ENCODE measurements at places on chromosomes 5 and 9.

DNA sequence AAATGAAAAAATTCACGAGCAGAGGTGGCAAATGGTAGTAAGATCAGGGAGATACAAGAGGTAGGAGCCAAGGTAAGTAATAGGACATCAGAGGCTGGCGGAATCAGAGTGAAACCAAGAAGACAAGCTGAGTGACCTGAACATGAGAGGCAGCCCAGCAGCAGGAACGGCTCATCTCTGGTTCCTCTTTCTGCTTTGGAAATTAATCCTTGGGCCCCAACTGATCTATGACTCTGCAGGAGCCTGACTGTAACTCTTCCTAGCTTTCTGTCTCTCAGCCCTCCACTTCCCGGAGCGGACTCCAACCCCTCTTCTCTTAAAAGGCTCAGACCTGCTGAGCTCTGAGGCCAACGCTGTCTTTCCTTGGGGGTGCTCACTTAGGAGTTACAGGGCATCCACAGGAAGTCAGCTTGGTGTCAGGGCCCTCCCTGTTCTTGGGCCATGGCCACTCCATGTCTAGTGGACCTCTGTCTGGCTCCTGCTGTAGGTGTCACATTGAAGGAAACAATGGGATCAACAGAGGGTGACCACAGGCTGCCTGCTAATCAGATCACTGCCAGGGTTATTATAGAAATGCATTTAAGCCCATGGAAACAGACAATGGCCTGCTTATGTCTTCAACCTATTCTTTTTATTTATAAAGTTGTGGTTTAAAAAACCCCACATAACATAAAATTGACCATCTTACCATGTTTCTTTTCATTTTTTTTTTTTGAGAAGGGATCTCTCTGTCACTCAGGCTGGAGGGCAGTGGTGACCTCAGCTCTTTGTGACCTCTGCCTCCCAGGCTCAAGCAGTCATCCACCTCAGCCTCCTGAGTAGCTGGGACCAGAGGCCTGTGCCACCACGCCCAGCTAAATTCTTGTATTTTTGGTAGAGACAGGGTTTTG, 22.5 kb upstream of the SHB start:
- DNase-seq, result no peak
- no peak overlapping the region for H3K27ac ChIP-seq
- peaks cover 11% of the 10 kb centered on the region for H3K4me1 ChIP-seq
- no peak overlapping the region for H3K4me3 ChIP-seq
- peaks cover 15% of the 10 kb centered on the region for H3K27me3 ChIP-seq

DNA sequence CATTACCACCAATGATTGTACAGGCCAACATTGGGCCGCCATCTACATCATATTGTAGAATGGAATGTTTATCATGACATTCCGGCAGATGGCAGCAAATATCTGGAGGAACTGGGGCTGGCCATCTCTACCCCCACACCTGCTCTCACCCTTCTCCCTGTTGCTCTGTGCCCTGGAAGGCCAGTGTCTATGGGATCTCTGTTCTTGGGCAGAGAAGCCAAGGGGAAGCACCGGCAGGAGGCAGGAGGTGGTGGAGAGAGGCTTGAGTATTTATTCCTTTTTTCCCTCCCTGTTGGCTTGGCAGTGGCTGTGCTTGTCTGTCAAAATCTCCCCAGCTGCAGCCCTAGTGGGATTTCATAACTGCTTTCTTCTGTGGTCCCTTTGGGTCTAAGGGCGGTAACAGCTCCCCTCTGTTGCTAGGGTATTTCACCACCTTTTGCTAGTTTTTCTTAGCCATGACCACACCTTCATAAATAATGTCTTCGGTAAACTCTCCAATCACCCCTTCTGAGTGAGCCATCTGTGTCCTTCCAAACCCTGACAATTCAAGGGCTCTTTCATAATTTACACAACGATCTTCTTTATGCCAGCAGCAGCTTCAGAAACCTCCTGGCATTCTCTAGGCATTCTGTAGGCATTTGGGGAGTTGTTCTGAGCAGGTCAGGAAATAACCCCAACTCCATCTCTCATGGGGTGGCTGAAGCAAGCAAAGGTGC, 225.8 kb downstream of the MELK start:
- no peak for DNase-seq
- H3K27ac ChIP-seq, result no peak overlapping the region
- no peak overlapping the region for H3K4me3 ChIP-seq
- H3K4me1 ChIP-seq, result no peaks in the 10 kb centered on the region
- H3K27me3 ChIP-seq, result peaks cover 15% of the 10 kb centered on the region

GRCh38 chr5:138515556-138516245, 27.3 kb downstream of the ETF1 start:
- no peaks in the 10 kb centered on the region for H3K27me3 ChIP-seq
- H3K4me1 ChIP-seq, result peaks cover 3% of the 10 kb centered on the region
- no peak overlapping the region for H3K27ac ChIP-seq
- peaks cover 35% of the 10 kb centered on the region for H3K36me3 ChIP-seq
- H3K4me3 ChIP-seq, result no peak overlapping the region

GRCh38 chr5:181081989-181082388, 41.9 kb downstream of the BTNL9 start:
- no peak for DNase-seq
- no peaks in the 10 kb centered on the region for H3K4me1 ChIP-seq
- no peaks in the 10 kb centered on the region for H3K36me3 ChIP-seq
- H3K27me3 ChIP-seq, result peaks cover 49% of the 10 kb centered on the region
- no peak overlapping the region for H3K4me3 ChIP-seq
- no peak overlapping the region for H3K27ac ChIP-seq

GRCh38 chr5:19261879-19262278, 726.1 kb downstream of the CDH18 start:
- DNase-seq, result no peak
- H3K27me3 ChIP-seq, result no peaks in the 10 kb centered on the region
- H3K27ac ChIP-seq, result no peak overlapping the region
- H3K36me3 ChIP-seq, result no peaks in the 10 kb centered on the region
- H3K4me3 ChIP-seq, result no peak overlapping the region

DNA sequence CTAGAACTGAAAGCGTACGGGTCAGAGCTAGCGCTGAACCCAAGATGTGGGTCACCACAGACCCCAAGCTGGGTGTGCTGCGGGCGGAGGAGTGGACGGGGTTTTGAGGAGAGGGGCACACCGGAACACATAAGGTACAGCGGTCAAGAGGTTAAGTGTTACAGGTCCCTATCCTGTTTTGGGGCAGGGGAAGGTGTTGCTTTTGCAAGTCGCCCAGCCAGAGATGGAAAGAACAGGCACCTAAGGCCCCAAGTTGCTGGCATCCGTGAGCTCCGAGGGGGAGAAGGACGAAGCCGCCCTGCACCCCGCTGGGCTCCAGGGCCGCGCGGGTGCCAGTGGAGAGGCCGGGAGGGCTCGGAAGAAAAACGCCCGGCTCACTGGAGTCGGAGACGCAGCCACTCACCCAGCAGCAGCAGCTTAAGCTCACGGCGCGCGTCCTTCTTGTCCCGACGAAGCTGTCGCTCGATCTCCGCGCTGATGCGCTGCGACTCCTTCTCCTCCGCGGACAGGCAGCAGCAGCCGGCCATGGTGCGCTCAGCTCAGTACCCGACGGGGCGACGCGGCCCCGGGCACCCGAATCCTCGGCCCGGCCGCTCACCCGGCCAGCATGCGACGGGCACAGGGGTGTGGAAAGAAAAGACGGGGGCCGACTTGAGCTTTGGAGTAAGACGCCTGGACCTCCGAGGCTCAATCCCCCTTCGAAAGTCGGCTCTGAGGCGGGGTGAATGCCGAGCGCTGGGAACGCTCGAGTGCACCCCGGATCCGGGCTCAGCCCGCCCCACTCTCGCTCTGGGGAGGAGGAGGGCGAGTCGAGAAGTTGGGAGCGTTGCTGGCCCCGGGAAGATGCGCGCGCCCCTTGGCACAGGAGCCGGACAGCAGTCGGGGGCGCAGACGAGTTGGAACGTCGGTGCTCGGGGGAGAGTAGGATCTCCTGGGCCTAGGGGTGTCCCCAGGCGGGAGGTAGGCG, 572 bp downstream of the GNA14 start:
- peak overlapping the region; percentile 66 for H3K27ac ChIP-seq
- H3K4me1 ChIP-seq, result peaks cover 10% of the 10 kb centered on the region
- H3K4me3 ChIP-seq, result peak overlapping the region; percentile 61

- no peaks in the 10 kb centered on the region for H3K4me1 ChIP-seq
- peaks cover 18% of the 10 kb centered on the region for H3K27me3 ChIP-seq
- no peak overlapping the region for H3K27ac ChIP-seq
- no peak overlapping the region for H3K4me3 ChIP-seq
- no peak for DNase-seq
Observed at GRCh38 chr9:34475097-34475496, 16.5 kb downstream of the DNAI1 start.

- DNase-seq, result no peak
- H3K27ac ChIP-seq, result no peak overlapping the region
- H3K4me3 ChIP-seq, result no peak overlapping the region
- peaks cover 11% of the 10 kb centered on the region for H3K27me3 ChIP-seq
- no peaks in the 10 kb centered on the region for H3K36me3 ChIP-seq
Observed at GRCh38 chr9:134371731-134372130, 45.5 kb downstream of the RXRA start.

DNA sequence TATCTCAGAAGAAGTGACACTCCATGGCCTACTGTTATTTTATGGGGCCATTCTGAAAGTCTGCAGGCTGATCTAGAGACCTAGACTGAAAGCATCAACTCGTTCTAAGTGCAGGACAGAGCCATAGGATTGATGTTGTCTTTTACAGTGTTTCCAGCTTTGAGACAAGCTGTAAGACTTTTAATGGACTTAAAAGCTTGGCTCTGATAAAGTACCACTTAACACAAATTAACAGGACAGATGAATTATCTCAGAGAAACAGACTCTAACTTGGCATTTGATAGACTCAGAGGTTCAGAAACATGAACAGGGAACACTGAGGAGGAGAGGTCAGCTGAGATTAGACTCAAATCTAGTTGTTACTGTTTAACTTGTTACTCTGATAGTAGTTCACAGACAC, 203.2 kb downstream of the TLR4 start:
- peaks cover 4% of the 10 kb centered on the region for H3K36me3 ChIP-seq
- DNase-seq, result no peak
- no peak overlapping the region for H3K4me3 ChIP-seq
- H3K27ac ChIP-seq, result no peak overlapping the region

- no peaks in the 10 kb centered on the region for H3K4me1 ChIP-seq
- H3K36me3 ChIP-seq, result no peaks in the 10 kb centered on the region
- no peak overlapping the region for H3K4me3 ChIP-seq
- H3K27me3 ChIP-seq, result no peaks in the 10 kb centered on the region
- DNase-seq, result no peak
- no peak overlapping the region for H3K27ac ChIP-seq
Observed at GRCh38 chr9:21611891-21612290, 129.8 kb upstream of the IFNE start.

GRCh38 chr9:110900917-110901316, 137.4 kb downstream of the LPAR1 start:
- H3K36me3 ChIP-seq, result peaks cover 5% of the 10 kb centered on the region
- H3K4me3 ChIP-seq, result no peak overlapping the region
- H3K27ac ChIP-seq, result no peak overlapping the region

- no peak for DNase-seq
- peaks cover 10% of the 10 kb centered on the region for H3K36me3 ChIP-seq
- H3K27me3 ChIP-seq, result no peaks in the 10 kb centered on the region
- peaks cover 54% of the 10 kb centered on the region for H3K4me1 ChIP-seq
- peak overlapping the region; percentile 99 for H3K27ac ChIP-seq
Observed at GRCh38 chr9:120890320-120891244, 13.6 kb upstream of the PHF19 start.

- no peaks in the 10 kb centered on the region for H3K36me3 ChIP-seq
- DNase-seq, result no peak
- no peak overlapping the region for H3K4me3 ChIP-seq
- no peaks in the 10 kb centered on the region for H3K4me1 ChIP-seq
- H3K27me3 ChIP-seq, result no peaks in the 10 kb centered on the region
- H3K27ac ChIP-seq, result no peak overlapping the region
Observed at GRCh38 chr5:41707853-41708603, 162.2 kb downstream of the OXCT1 start.

DNA sequence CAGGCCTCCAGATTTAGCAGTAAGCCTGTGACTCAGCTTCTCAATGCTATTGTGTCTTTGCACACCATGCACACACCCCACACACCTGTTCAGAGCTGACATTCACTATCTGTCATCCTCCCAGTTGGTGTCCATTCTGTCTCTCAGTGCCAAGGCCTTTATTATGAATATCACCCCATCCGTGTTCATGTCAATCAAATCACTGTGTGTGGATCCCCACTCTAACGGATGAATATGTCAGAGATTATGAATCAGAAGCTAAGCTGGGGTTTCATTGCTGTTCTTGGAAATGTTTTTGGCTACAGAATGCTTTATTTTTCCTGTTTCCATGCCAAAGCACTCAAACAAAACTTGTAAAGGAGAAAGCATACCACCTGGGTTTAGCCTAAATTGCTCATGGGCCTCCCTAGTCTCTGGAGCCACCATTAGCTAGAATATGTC, 9.4 kb upstream of the MAMDC2 start:
- peaks cover 10% of the 10 kb centered on the region for H3K27me3 ChIP-seq
- no peak overlapping the region for H3K27ac ChIP-seq
- DNase-seq, result no peak
- no peak overlapping the region for H3K4me3 ChIP-seq

GRCh38 chr5:149128023-149128875, 13.0 kb upstream of the ABLIM3 start:
- no peak overlapping the region for H3K27ac ChIP-seq
- H3K36me3 ChIP-seq, result no peaks in the 10 kb centered on the region
- no peaks in the 10 kb centered on the region for H3K4me1 ChIP-seq
- DNase-seq, result no peak
- peaks cover 8% of the 10 kb centered on the region for H3K27me3 ChIP-seq

DNA sequence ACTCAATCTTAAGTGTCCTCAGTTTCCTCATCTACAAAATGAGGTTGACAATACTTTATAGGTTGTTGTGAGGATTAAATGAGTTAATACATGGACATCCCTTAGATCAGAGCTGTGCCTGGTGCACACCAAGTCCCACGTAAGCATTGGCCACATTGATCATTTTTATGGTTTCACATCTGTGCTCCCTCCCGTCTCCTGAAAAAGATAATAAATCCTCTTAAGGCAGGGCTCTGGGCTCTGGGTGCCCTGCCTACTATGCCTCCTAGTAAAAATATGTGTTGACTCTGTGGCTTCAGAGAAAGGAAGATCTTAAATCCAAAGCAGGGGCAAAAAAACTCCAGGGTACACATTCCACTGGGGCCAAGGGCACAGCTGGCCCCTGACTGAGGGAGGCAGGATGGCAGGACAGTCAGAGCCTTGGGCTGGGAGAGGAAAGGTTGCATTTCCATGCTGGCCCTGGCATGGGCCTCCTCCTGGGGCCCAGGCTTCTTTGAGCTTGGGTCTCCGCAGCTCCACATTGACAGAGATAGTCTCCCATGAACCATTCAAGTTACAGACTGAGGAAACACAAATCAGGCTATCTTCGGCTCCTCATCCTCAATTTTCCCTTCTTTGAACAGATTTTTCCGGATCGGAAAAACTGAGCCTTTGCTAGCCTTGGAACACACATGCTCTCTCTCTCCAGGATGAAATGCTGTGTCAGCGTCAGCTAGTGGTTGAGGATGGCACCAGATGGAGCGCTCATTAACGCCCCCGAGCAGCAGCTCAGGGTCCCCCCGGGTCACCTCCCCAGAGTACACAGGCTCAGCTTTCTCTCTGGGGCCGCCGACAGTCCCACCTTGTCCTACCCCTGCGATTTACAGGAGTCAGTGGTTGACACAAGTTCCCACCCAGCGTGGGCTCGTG, 22.4 kb upstream of the KIF12 start:
- no peak overlapping the region for H3K4me3 ChIP-seq
- no peaks in the 10 kb centered on the region for H3K36me3 ChIP-seq
- no peaks in the 10 kb centered on the region for H3K4me1 ChIP-seq
- peaks cover 30% of the 10 kb centered on the region for H3K27me3 ChIP-seq
- no peak for DNase-seq

Data from stimulated activated naive B cell treated with anti-CD40 and anti-IgM and Interleukin-4, amounts not matched to agents 10 μg/mL and 1 μg/mL and 100 μg/mL, for 72 hours (primary cell).